Right ventricle myocardium superior (tissue), 1 donor: ENCODE measurements at places on chromosomes 7 and 10. TPM values are rescaled to one million over a fixed set of nuclear protein-coding genes. Genes with fewer than 3 reads are reported as not detected.

GRCh38 chr10:30169342-30169741 lies 110.0 kb upstream of the JCAD start:
- no peak for DNase-seq

DNA sequence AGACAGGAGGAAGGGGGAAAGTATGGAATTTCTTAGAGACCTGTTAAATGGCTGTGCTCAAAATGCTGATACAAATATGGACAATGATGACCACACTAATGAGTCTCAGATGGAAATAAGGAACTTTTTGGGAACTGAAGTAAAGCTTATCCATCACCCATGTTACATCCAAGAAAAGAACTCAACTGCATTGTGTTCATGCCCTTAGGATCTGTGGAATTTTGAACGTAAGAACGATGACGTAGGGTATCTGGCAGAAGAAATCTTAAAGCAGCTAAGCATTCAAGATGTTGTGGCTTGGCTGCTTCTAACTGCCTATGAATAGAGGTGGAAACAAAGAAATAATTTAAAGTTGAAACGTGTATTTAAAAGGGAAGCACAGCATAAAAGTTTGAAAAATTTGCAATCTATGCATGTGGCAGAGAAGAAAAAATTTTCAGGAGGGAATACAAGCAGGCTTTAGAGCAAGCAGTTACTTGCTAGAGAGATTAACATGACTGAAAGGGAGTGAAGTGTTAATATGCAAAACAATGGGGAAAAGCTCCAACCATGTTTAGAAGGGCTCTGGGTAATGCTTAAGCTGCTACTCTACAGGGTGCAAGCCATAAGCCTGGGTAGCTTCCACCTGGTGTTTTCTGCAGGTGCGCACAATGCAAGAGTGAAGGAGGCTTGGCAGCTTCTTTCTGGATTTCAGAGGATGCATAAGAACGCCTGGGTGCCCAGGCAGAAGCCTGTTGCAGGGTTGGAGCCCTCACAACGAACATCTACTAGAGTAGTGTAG lies 499.7 kb upstream of the SEMA3D start:
- no peak for DNase-seq

- DNase-seq: no peak
Measured at GRCh38 chr7:75667938-75668337, 70.8 kb downstream of the HIP1 start.

GRCh38 chr7:41910940-41911600 lies 208.2 kb upstream of the INHBA start:
- DNase-seq: no peak

DNA sequence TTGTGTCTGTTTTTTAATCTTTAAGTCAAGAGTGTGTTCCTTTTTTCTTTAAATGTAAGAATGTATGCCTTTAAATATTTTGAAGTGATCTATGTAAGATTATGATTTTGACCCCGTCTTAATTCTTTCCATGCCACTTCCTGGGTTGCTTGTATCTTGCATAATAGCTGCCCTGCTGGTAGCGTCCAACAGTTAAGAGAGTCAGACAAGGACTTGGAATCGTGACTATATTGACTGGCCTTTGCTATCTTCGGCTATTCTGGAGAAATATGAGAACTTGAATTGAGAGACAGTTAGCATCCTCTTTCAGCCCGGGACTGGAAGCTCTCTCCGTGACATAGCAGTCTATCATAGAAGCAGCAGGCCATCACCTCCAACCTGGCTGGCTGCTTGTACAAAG lies 13.0 kb downstream of the NRP1 start:
- DNase-seq: no peak

The C10orf62 gene
- total RNA-seq: 0.48 TPM

GRCh38 chr7:16741676-16742075 lies 11.9 kb upstream of the TSPAN13 start:
- DNase-seq: no peak

The BAIAP2L1 gene
- total RNA-seq: 1.6 TPM

GRCh38 chr7:12217311-12217710 lies 6.2 kb downstream of the TMEM106B start:
- no peak for DNase-seq

The SMURF1 gene
- total RNA-seq: 9.0 TPM

DNA sequence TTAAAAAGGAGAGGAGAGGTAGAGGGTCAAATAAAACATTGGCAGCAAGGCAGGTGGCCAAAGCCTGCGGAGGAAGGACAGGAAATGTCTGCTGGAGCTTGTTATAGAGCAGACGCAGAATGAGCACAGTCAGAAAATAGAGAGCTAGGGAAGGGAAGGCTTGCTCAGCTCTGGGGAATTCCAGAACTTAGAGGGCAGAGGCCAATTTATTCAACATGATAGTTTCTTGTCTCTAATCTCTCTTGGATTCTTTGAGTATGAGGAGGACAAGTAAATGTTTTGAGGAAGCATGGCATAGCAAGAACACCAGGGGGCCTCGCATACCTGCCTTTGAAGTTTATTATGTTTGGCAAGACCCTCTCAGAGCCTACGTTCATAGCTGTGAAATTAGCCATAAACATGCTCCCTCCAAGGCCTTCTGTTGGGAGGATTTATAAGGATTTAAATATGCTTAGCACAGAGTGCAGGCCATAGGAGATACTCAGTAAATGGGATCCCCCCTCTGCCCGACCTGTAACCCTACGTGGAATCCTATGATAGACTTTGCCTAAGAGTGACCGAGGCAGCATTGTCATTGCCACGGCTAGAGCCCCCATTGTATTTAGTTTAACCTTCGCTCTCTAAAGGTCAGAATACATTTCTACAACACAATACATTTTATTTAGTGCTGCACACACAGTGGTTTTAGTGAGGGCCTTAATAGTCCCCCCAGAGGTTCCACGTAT lies 293.9 kb downstream of the CCDC3 start:
- DNase-seq: no peak

DNA sequence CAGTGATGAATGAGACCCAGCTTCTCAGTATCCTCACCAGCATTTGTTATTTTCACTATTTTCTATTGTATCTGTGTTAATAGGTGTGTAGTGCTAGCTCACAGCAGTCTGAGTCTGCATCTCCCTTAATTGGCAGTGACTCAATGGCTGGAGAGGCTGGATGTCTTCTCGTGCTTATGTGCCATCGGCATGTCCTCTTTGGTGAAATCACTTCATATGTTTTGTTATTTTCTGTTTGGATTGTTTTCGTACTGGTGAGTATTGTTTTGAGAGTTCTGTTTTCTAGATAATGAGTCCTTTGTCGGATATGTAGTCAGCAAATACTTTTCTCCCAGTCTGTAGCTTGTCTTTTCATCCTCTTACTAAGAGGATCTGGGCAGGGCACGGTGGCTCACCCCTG lies 66.1 kb downstream of the AMZ1 start:
- DNase-seq: no peak

GRCh38 chr10:88039496-88040200 lies 176.2 kb downstream of the PTEN start:
- no peak for DNase-seq

The LIPA gene
- total RNA-seq: 18.0 TPM
